ENCODE measurements at places on chromosomes 7 and 10. TPM values are rescaled to one million over a fixed set of nuclear protein-coding genes. Genes with fewer than 3 reads are reported as not detected.

HOXA6 gene
- 3.2 TPM for total RNA-seq

C10orf95 gene
- total RNA-seq: not detected

STEAP4 gene
- not detected for total RNA-seq

RADIL gene
- 0.13 TPM for total RNA-seq

THAP5 gene
- 31.2 TPM for total RNA-seq

TAF3 gene
- total RNA-seq: 2.4 TPM

TNRC18 gene
- total RNA-seq: 47.4 TPM

COL17A1 gene
- not detected for total RNA-seq

GHRHR gene
- not detected for total RNA-seq

CELF2 gene
- total RNA-seq: 10.6 TPM

TBX20 gene
- total RNA-seq: not detected

PPP1R3A gene
- total RNA-seq: not detected

ABCB1 gene
- not detected for total RNA-seq

HYAL4 gene
- total RNA-seq: not detected

ZNF212 gene
- total RNA-seq: 4.1 TPM

MOSPD3 gene
- total RNA-seq: 17.5 TPM

MOGAT3 gene
- not detected for total RNA-seq

HOXA5 gene
- 0.25 TPM for total RNA-seq

LIPN gene
- not detected for total RNA-seq

Measured in GM23248 (cell line).